ENCODE measurements at places on chromosomes 13 and 19.

DNA sequence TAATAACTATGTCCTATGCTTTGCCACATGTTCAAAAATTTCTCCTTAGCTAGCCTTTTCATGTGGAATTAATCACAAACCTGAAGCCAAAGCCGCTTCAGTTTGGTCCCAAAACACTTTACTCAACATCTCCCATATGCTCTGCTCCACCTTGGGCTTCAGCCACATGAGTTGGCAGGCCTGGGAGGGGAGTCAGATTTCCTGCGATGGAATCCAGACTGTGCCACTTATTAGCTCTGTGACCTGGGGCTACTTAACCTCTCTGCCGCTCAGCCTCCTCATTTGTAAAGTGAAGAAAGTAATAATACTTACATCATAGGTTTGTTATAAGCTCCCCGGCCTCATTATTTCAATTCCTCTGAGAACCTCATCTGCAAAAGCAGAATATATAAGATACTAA lies 272.0 kb downstream of the LMO7 start:
- DNase-seq: no peak

DNA sequence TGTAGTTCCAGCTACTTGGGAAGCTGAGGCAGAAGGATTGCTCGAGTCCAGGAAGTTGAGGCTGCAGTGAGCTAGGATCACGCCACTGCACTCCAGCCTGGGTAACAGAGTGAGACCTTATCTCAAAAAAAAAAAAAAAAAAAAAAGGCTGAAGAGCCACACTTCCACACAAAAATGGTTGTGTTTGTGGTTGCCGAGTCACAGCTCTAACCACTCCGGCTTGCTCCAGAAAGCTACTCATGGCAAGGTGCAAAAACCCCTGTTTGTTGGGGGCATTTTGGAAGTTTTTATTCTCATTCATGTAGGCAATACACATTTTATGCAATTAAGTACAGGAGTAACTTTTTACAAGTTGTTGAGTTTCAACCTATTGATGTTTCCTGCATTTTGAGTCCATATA lies 93.5 kb downstream of the INSR start:
- DNase-seq: no peak

DNA sequence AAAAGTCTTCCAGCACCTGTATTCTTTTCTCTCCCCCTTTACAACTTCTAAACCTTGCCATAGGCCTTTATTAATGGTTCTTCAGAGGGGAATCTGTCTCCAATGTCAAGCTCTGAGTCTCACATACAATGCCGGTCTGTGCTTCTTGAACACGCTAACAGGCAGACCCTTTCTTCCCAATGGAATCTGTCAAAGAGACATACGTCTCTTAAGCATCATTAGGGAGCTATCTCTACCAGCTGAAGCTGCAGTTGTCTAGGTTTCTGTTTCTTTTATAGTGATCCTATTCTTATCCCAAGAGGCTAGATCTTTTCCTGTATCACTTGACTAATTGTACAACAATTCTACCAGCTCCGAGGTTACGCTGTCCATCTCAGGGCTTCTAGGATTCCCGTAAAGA lies 560.8 kb upstream of the NBEA start:
- DNase-seq: no peak

DNA sequence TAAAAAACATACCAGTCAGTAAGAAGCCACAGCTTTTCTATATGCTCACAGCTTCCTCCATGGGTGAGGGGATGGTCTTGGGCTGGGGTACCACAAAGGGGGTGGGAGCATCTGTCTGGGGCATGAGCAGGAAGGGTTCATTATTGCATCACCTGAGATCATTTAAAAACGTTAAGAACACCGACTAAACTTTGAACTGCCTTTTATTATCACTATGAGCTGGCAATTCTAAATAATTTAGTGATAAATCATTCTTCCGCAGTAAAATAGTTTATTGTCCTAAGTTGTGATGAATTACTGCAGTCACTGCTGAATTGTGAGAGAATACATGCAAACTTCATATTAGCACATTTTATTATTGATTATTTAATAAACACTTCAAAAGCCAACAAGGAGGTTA lies 71.6 kb downstream of the KL start:
- DNase-seq: no peak

DNA sequence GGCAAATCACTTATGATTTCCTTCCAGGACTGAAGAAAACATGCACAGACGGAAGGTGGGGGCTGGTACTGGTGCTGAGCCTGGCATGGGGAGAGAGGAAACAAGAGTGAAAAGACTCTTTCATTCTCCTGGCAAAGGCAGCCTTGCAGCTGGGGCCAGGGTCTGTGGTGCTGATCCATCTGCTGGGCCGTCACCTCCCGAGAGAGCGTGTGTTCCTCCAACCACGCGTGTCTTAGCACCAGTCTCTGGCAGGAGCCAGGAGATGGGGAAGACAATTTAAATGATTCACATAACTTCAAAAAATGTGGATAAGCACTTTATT lies 23.9 kb upstream of the SPART start:
- no peak for DNase-seq

GRCh38 chr19:45591004-45591637 lies 6.5 kb upstream of the OPA3 start:
- no peak for DNase-seq

DNA sequence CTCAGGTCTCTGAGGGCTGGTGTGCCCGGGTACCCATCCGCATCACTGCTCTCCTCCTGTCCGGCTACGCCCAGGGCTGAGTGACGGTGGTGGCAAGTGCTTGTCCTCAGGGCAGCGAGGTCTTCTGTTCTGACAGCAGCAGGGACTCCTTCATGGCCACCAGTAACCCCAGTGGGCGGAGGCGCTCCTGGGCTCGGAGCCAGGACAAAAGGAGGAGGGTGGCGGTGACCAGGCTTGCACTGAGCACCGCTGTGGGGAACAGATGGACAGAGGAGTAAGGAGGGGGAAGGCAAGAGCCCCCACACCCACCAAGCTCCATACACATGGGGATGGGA lies 5.8 kb downstream of the CD320 start:
- no peak for DNase-seq

DNA sequence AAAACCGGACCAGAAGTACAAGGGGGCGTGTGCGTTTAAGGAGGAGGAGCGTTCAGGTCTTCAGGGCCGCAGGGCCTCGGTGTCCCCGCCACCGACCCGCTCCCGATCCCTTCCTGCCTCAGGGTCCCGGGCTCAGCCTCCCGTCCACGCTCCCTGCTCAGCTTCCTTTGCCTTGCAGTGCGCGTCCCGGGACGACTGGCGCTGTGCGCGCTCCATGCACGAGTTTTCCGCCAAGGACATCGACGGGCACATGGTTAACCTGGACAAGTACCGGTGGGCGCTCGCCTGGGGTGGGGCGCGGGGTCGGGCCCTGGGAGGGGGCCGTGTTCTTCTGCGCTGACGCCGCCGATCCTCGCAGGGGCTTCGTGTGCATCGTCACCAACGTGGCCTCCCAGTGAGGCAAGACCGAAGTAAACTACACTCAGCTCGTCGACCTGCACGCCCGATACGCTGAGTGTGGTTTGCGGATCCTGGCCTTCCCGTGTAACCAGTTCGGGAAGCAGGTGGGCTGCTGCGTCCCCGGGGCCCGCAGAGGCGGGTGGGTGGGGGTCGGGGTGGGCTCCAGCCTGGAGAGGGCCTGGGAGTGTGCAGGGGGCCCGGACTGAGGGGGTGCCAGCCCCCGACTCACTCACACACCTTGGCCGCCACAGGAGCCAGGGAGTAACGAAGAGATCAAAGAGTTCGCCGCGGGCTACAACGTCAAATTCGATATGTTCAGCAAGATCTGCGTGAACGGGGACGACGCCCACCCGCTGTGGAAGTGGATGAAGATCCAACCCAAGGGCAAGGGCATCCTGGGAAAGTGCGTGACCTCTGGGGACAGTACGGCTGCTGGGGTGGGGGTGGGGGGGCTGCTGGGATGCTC lies 1.4 kb downstream of the GPX4 start:
- DNase-seq: no peak
